ENCODE measurements at places on chromosomes 11 and 22.

DNA sequence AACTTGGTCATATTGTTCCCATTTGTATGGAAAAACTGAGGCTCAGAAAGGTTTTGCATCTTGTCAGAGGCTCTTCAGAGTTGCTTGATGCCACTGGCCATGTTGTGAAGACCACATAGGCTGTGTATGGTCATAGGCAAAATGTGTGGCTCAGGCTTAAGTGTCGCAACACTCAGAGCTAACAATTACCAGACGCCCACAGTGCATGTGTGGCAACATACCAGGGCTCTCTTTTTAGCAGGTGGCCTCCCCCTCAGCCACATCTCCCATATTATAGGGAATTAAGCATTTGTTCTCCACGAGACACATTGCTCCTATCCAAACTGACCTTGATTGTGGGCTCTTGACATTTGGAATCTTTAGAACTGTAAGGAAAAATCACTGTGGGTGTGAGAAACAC, 802.5 kb downstream of the DLG2 start:
- no peak for DNase-seq

DNA sequence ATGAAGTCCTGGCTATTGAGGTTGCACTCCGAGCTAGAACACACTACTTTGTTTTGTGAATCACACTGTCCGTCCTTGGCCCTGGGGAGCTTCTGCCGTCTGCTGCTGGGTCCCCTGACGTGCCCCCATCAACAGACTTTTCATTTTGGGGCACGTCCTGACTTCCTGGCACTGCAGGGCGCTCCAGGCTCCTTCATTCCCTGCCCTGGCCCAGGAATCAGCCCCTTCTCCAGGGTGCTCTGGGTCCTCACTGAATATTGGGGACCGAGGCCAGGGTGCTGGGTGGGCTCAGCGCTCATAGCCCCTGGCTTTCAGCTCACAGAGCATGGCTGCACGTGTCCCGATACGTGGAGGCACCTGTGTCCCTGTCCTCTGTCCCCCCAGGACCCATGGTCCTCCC, 22.2 kb downstream of the TSPAN4 start:
- DNase-seq: no peak

DNA sequence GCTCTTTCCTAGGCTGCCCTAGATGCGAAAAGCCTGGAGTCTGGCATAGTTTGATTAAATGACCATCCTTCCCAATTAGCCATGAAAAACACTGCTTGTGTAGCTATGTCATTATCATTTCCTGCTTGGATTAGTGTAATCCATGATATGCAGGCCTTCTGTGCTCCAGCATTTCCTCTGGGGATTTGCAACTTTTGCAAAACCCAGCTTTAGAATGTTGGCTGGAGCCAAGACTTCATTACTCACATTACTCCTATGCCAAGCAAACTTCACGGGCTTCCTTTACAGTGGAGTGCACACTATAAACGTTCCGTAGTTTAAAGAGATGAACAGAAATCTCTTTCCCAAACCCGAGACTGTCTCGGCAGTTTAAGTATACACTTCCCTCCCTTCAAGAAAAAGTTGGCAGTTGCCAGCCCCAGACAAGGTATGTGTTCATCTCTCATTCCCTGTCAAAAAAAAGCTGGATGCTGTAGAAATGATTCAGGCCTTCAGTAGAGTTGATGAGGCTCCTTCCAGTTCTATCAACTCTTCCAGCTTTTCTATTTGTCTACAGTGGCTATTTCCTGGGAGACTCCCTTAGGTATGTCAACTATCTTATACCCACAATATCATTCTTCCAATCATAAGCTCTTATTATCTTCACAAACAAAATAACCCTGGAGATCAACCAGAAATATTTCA, 180.0 kb downstream of the MAML2 start:
- no peak for DNase-seq

DNA sequence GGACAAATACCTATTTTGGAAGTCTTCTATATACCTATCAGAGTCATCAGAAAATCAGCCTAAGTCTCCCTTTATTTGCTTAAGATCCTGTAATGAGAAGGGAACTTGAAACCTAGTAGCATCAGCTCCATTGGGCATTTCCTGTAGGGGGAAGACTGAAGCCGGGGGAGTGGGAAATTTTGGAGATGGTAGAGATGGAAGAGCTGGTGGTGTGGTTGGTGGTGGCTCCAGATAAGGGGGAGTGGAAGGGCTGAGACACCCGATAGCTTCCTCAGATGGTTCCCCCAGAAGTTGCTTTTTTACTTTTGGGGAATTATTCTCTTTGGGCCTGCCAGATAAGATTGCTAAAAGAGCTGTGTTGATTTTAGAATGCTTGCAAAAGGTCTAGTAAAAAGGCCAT, 16.4 kb upstream of the EI24 start:
- no peak for DNase-seq

- DNase-seq: no peak
These were observed 12.3 kb downstream of the SIRT3 start for GRCh38 chr11:223884-224283.

- no peak for DNase-seq
These were observed 1.7 kb upstream of the OR52E5 start for GRCh38 chr11:5891216-5891800.

- DNase-seq: no peak
These were observed 45.1 kb downstream of the KREMEN1 start for GRCh38 chr22:29117799-29118477.

DNA sequence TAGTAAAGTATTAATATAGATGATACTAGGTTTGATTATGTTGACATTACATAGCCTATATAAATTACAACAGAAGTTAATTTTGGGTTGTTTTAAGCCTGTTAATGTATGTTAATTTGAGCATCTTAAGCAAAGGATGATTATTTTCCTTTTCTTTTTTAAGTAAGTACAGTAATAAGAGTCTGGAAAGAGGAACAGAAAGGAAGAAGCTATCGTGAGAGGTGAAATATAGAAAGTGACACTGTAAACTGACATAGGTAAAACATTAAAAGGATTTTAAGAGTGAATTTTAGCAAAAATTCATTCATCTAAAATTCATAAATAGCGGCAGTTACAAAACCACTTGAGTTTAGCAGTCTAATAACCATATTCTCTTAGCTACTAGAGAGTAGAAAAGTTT, 45.5 kb downstream of the FAR1 start:
- DNase-seq: no peak

DNA sequence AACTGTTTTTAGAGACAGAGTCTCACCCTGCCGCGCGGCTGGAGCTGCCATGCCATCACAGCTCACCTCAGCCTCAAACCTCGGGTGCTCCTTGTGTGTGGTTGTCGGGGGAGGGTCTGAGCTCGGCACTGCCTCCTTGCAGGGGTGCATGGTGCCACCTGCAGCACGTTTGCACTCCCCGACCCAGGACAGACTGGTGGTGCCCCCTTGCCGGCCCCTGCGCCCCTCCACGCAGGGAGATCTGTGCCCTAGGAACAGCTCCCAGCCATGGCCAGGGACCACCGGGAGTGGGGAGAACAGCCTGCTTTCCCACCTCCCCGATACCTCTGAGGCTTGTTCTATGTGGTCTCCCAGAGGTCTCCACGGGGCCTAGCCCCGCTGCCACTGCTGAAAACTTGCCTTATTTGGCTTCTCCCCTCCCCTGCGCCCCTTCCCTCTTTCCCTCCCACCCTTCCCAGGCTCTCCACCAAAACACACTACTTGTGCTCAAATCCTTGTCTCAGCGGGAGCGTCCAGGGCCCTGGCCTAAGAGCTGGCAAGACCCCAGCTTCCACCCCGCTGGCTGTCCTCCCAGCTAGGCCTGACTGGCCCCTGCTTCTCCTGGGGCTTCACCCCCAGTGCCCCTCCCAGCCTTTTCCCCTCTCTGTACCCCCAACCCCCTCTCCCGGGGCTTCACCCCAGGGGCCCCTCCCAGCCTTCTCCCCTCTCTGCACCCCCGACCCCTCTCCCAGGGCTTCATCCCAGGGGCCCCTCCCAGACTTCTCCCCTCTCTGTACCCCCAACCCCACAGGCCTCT, 13.4 kb upstream of the TPCN2 start:
- no peak for DNase-seq

DNA sequence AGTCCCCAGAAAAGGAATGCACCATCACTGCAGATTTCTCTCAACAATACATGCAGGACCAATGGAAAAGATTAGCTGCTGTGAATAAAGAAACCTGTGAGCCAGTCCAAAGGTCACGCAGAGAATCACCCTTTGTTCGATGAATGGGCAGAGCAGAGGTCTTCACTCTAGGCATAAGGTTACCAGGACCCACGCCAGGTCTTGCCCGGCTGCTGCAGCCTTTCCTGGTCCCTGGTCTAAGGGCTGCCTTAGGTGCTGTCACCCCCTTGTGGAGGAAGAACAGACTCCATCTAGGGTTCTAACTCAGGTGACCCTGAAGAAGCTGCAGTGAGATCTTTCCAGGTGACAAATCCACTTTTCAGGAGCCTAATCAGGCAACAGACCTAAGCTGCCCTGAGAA, 29.0 kb upstream of the NAP1L4 start:
- DNase-seq: no peak

- DNase-seq: no peak
These were observed 724.5 kb upstream of the RAG2 start for GRCh38 chr11:37322333-37323194.

- no peak for DNase-seq
These were observed 17.6 kb downstream of the STARD10 start for GRCh38 chr11:72776117-72776843.

GRCh38 chr11:132605825-132606570, 926.3 kb downstream of the OPCML start:
- no peak for DNase-seq

- DNase-seq: peak; percentile 81
These were observed at the start of gene PPP1CA for GRCh38 chr11:67401495-67402191. Gene PPP1CA (minus strand): TSS chr11:67401858. CDS start chr11:67401782, 76 bp downstream.

DNA sequence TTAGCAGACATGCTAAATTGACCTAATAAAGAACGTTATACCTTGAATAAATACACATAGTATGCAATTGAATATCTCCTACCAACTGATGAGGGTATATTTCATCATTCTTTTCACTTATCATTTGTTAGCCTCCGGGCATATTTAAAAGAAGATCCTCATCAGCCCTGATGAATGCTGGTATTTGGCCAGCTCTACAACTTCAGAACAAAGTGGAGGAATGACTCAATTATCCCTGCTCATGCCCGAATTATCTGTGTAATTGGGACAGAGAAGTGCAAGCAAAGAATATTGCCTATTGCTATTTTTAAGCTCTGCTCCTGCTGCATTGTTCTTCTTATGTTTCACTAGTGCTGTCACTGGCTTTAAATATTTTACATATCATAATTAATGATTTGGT, 622.1 kb downstream of the METTL15 start:
- no peak for DNase-seq
